ENCODE measurements at places on chromosomes 7 and 10. TPM values are rescaled to one million over a fixed set of nuclear protein-coding genes. Genes with fewer than 3 reads are reported as not detected.

The DLX5 gene
- not detected for total RNA-seq

The ZEB1 gene
- 8.0 TPM for total RNA-seq

The PTPRN2 gene
- total RNA-seq = 0.83 TPM

The LIPM gene
- total RNA-seq = not detected

The VAX1 gene
- total RNA-seq = 1.5 TPM

The EPO gene
- not detected for total RNA-seq

The SBDS gene
- 111 TPM for total RNA-seq

The CTAGE15 gene
- total RNA-seq = not detected
